ENCODE measurements at places on chromosomes 2 and 18. TPM values are rescaled to one million over a fixed set of nuclear protein-coding genes. Genes with fewer than 3 reads are reported as not detected.

GRCh38 chr2:175398848-175399247 lies 217.3 kb upstream of the ATP5MC3 start:
- no peak for DNase-seq

CYB5A gene
- total RNA-seq = 0.60 TPM

DNA sequence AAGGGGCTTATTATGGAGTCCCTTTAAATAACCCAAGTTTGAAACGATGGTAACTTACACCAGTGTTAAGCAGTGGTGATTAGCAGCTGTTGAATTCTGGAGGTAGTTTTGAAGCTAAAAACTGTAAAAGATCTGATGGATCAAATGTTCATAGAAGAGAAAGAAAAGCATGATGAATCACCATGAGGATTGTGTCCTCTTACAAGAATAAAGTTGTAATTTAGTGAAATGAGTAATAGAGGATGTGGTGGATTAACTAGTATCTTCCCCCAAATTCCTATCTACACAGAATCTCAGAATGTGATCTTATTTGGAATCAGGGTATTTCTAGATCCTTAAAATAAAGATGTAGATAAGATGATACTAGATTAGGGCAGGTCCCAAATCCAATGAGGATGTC lies 1138.2 kb upstream of the TMEFF2 start:
- peak; percentile 35 for DNase-seq

- DNase-seq = no peak
Measured at GRCh38 chr2:19550750-19551149, 192.3 kb upstream of the OSR1 start.

- DNase-seq = no peak
Measured at GRCh38 chr18:41593171-41593675, 361.8 kb upstream of the PIK3C3 start.

- no peak for DNase-seq
Measured at GRCh38 chr2:56133931-56134629, 49.7 kb upstream of the CCDC85A start.

- DNase-seq = peak; percentile 46
Measured at GRCh38 chr18:45652303-45653080, 37.2 kb downstream of the SLC14A2 start.

GRCh38 chr2:122447237-122447636 lies 691.8 kb downstream of the TSN start:
- DNase-seq = no peak

GRCh38 chr2:173146590-173146989 lies 70.9 kb downstream of the MAP3K20 start:
- no peak for DNase-seq

IL1A gene
- 0.05 TPM for total RNA-seq

GRCh38 chr18:59810183-59810582 lies 89.6 kb upstream of the PMAIP1 start:
- no peak for DNase-seq

SULT1C4 gene
- not detected for total RNA-seq

DNA sequence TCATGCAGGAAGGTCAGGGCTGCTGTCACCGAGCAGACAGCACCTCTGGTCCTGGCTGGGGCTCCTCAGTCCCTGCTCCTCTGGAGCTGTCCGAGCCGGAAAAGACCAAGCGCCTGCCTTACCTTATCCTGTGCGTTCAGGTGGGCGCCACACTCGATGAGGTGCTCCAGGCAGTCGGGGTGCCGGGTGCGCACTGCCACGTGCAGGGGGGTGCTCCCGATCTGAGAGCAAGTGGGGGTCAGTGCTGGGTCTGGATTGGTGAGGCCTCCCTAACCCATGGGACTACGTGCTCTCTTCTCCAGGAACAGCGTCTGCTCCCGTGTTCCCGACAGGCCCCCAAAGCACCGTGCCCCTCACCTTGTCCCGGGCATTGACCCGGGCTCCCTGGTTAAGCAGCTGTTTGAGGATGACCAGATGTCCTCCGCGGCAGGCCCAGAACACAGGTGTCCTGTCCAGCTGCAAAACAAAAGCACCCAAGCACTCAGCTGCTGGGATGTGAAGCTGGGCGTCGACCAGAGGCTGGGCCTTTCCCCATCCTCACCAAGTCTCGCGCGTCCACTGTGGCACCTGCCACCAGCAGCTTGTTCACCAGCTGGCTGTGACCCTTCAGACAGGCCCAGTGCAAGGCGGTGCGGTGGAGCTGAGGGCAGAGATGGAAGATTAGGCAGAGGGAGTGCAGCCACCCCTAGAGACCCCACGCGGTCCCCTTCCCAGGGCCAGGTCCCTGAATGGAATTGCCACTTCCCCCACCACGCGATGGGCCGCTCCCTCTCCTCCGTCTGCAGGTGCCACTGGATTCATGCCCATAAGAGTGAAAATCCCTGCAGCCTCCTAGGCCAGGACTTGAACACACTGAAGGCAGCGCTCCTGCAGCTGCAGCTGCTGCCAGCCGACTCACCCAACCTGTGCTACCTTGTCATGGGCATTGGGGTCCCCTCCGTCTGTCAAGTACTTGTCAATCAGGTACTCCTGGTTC lies 3.7 kb downstream of the ANKRD23 start:
- no peak for DNase-seq

GRCh38 chr2:200471928-200472645 lies 37.8 kb downstream of the KCTD18 start:
- no peak for DNase-seq

FEV gene
- not detected for total RNA-seq
